NCI-H524 (cell line): ENCODE measurements at places on chromosomes 13 and 19.

GRCh38 chr19:49344505-49345423 lies 9.6 kb downstream of the CD37 start:
- peak; percentile 78 for DNase-seq

DNA sequence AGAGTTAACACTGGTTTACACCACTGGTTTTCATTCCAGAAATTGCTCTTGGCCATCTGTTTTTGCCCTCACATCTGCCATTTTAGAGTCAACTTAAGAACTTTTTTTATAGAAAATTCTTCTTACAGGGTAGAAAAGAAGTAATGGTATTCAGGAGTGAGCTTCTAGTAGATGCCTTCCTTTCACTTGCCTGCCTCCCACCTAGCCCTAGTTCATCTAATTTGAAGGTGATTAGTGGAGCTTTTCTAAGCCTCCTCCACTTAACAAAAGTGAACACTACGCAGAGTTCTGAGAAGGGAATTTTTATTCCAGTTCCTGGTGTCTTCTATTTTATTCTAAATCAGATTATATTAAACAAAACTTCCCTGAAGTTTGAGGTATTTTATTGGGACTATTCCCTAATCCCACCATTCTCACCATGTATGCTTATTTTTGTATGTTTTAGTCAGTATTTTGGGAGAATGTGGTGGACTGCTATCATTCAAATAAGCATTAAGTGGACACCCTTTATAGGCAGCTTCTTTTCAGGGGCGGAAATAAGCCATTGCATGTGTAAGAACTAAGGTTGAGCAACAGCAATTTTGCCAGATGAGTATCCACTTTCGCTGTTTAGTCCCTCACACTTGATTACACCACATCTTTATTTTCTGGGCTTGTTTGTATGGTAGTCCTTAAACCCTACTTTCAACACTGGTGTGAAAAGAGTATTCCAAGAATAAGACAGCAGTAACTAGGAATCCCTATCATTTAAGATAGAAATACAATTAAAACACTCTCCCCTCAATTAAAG lies 156.9 kb downstream of the ENOX1 start:
- peak; percentile 4 for DNase-seq

DNA sequence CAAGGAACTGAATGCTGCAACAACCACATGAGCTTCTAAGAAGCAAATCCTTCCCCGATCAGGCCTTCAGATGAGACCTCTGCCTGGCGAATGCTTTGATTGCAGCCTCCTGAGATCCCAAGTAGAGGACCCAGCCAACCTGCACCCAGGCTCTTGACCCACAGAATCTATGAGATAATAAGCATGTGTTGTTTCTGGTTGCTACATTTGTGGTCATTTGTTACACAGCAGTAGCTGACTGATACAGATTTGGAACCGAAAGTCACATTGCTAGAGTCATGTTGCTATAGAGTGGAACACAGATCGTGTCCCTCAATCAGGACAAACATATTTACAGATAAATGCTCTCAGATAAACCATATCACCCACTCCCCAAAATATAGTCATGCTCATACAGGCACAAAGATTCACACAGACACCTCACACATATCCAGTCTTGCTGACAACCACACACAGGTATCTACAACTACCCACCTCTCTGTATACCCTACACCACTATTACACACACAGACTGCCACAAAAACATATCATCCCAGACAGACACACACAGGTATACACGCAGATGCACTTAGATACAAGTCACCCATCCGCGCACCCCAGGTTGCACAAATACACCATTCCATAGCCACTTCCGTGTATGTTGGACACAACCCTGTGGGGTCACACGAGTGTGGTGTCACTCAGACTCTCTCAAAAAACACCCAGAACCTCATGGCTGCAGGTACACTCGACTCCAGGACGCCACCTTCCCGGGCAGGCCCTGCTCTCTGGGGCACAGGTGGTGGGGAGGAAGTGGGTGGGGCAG lies 5.5 kb downstream of the DIRAS1 start:
- no peak for DNase-seq

- DNase-seq, result no peak
These were observed 102.2 kb upstream of the MIR17HG start for GRCh38 chr13:91245288-91245687.

DNA sequence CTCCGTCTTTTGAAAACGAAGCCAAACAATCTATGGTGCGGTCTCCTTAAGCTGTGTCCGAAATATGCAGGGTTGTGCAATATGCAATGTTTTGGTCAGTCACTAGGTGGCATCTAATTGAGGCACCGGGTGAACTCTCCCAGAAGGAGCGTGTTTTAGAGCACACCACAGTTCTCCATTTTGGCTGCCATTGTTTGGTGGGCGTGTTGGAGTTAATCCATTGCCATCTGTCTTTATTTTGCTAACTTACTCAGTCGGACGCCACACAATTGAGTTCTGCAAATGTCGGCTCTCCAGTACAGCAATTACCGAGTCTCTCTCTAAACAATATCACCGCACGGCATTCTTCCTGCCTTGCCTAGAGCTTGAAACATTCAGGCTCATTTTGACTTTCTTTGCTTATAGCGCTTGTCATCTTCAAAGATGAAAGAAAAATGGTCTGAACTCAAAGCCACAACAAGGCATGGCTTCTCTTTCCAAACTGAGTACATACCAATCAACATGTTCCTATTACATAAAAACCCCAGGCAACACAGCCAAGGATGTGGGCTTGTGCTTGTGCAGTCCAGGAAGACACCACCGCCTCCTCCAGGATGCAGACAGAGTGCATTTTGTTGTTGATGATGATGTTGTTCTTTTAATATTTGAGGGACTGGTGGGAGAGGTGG lies 182.0 kb upstream of the SERP2 start:
- DNase-seq, result peak; percentile 96

DNA sequence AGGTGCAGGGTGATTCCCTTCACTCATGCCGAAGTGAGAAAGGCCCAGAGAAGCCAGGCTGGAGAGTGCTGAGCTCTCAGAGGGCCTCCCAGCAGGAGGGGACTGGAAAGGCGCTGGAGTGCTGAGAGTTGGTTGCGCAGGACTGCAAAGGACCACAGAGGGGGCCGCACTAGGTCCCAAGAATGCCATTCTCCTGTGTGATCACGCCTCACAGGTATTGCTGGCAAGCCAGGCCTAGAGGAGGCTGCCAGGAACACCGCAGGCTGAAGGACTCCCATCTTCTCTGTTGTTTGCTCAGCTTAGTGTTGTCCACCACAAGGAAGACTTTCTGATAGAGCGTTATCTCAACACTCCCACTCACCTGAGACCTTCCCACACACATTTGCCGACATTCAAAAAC lies 165.0 kb downstream of the FGF14 start:
- no peak for DNase-seq
